Thyroid gland (tissue), 4 donors: ENCODE measurements at places on chromosomes 1 and 21. TPM values are rescaled to one million over a fixed set of nuclear protein-coding genes. Genes with fewer than 3 reads are reported as not detected.

Gene GCSAML
- total RNA-seq, result not detected

Gene SLC45A3
- total RNA-seq, result 1.4 TPM

Gene GBP6
- 0.89 TPM for total RNA-seq

Gene NT5C1A
- total RNA-seq, result not detected

Gene RSPO1
- not detected for total RNA-seq

Gene LYPD8
- total RNA-seq, result not detected

- no peaks in the 10 kb centered on the region for H3K27me3 ChIP-seq
- no peaks in the 10 kb centered on the region for H3K36me3 ChIP-seq
Observed at GRCh38 chr1:22057861-22058260, 5.4 kb downstream of the CDC42 start.

DNA sequence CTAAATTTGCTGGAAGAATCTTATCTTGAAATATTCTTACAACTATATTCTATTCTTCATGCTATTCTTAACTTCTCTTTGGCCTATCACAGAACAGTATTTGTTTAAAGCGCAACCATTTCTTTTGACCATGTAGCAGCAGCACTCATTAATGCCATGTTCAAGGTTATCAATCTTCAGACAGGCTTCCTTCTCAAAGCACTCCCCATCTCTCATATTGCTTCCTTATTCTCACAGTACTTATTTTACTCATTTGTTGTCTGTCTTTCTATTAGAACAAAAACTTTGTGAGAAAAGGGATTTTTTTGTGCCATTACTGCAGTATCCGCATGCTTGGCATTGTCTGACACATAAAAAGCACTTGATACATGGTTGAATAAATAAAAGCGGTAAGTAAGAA is 89.7 kb downstream of the ATP1B1 start:
- no peak overlapping the region for H3K4me3 ChIP-seq
- DNase-seq, result no peak
- no peaks in the 10 kb centered on the region for H3K27me3 ChIP-seq
- no peaks in the 10 kb centered on the region for H3K36me3 ChIP-seq
- H3K4me1 ChIP-seq, result no peaks in the 10 kb centered on the region

GRCh38 chr1:151156515-151156819 is at the start of gene TNFAIP8L2:
TSS of gene TNFAIP8L2 (plus strand) at chr1:151156649. CDS start at chr1:151158698, 2,049 bp downstream.
- no peaks in the 10 kb centered on the region for H3K4me1 ChIP-seq
- H3K27me3 ChIP-seq, result no peaks in the 10 kb centered on the region
- no peak within 1 kb of the TSS for H3K27ac ChIP-seq
- H3K36me3 ChIP-seq, result peaks cover 23% of the 10 kb centered on the region
- DNase-seq, result no peak
- H3K4me3 ChIP-seq, result no peak within 1 kb of the TSS

DNA sequence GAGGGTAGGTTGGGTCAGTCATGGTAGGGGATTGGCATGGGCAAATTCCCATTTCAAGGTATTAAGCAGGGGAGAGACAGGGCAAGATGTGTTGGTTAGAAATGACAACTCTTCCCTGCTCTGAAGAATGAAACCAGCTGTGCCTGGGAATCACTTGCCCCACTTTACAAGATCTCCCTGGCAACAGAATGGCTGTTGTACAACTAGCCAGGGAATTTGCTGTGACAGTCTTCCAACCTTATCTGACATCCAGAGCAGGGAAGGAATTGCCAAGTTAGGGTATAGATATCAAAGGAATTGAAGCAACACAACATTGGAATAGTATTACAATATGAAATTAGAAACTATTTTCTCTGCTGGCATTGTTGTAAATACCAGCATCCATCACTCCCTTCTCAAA is 154.7 kb downstream of the CACNA1E start:
- H3K4me3 ChIP-seq, result no peak overlapping the region
- no peaks in the 10 kb centered on the region for H3K4me1 ChIP-seq
- no peaks in the 10 kb centered on the region for H3K36me3 ChIP-seq
- no peak for DNase-seq

DNA sequence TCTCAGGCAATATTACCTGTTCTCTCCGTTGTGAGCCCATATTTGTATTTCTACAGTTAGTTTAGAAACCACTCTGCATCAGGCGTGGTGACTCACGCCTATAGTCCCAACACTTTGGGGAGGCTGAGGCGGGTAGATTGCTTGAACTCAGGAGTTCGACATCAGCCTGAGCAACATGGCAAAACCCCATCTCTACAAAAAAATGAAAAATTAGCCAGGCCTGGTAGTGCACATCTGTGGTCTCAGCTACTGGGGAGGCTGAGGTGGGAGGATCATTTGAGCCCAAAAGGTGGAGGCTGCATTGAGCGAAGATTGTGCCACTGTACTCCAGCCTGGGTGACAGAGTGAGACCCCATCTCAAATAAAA is 19.7 kb upstream of the ID3 start:
- H3K27me3 ChIP-seq, result no peaks in the 10 kb centered on the region
- H3K27ac ChIP-seq, result peak overlapping the region; percentile 75
- peaks cover 26% of the 10 kb centered on the region for H3K4me1 ChIP-seq
- no peak overlapping the region for H3K4me3 ChIP-seq
- DNase-seq, result no peak

DNA sequence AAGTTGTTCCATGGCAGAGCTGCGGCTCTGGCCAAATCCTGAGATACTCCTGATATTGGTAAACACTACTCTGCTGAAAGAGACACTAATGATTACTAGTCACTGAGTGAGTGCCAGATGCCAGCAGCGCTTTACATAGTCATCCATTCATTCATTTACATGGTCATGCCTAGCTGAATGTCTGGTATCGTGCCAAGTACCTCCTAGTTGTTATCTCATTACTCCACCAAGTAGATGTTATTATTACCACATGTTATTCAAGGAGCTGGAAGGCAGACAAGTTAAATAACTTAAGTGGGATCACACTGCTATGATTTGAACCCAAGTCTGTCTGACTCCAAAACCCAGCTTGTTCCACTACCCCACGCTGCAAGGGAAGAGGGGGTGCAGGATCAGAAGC is 4.7 kb downstream of the OLFML2B start:
- H3K4me3 ChIP-seq, result no peak overlapping the region
- no peak for DNase-seq
- H3K36me3 ChIP-seq, result no peaks in the 10 kb centered on the region
- H3K27ac ChIP-seq, result no peak overlapping the region

- DNase-seq, result peak; percentile 91
- peaks cover 31% of the 10 kb centered on the region for H3K4me1 ChIP-seq
- no peak overlapping the region for H3K4me3 ChIP-seq
- H3K27me3 ChIP-seq, result no peaks in the 10 kb centered on the region
Observed at GRCh38 chr1:155061381-155062150, 2.0 kb upstream of the EFNA4 start.

GRCh38 chr1:220791956-220792355 is 5.2 kb downstream of the MTARC1 start:
- DNase-seq, result no peak
- H3K4me1 ChIP-seq, result peaks cover 50% of the 10 kb centered on the region
- peak overlapping the region; percentile 92 for H3K27ac ChIP-seq
- H3K4me3 ChIP-seq, result no peak overlapping the region
- H3K36me3 ChIP-seq, result no peaks in the 10 kb centered on the region
- H3K27me3 ChIP-seq, result no peaks in the 10 kb centered on the region

- no peaks in the 10 kb centered on the region for H3K27me3 ChIP-seq
- no peaks in the 10 kb centered on the region for H3K36me3 ChIP-seq
- H3K4me1 ChIP-seq, result no peaks in the 10 kb centered on the region
- H3K4me3 ChIP-seq, result no peak overlapping the region
- no peak for DNase-seq
Observed at GRCh38 chr21:29434081-29434480, 135.4 kb downstream of the BACH1 start.

DNA sequence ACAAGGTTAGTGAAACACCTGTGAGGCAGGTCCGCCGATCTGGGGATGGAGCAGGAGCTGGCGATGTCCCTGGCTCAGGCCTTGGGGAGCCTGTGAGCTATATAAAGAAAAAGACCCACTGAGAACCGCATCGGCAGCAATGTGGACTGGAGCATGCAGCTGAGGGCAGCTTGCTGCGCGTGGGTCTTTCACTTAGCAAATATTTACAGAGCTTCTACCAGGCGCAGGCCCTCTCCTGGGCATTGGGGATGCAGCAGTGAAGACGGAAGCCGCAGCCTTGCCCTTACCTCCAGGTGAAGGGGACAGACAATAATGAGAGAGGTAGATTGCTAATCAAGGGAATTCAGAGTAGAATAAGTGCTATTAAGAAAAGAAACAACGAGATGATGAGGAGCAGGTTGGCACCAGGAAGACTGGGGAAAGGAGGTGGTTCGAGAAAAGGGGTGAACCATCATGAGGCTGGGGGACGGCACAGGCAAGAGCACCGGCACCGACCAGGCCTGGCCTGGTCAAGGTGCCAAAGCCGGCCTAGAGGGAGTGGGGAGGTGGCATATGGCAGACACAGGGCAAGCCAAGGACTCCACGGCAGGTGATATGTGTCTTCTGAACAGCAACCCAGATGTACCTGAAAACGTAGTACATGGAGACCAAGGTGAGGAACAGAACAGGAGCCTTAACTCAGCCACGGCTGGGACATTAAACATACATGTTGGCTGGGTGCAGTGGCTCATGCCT is 60.7 kb upstream of the PAX7 start:
- DNase-seq, result no peak
- H3K27ac ChIP-seq, result no peak overlapping the region
- H3K4me3 ChIP-seq, result no peak overlapping the region
- H3K4me1 ChIP-seq, result no peaks in the 10 kb centered on the region
- no peaks in the 10 kb centered on the region for H3K36me3 ChIP-seq
- no peaks in the 10 kb centered on the region for H3K27me3 ChIP-seq

DNA sequence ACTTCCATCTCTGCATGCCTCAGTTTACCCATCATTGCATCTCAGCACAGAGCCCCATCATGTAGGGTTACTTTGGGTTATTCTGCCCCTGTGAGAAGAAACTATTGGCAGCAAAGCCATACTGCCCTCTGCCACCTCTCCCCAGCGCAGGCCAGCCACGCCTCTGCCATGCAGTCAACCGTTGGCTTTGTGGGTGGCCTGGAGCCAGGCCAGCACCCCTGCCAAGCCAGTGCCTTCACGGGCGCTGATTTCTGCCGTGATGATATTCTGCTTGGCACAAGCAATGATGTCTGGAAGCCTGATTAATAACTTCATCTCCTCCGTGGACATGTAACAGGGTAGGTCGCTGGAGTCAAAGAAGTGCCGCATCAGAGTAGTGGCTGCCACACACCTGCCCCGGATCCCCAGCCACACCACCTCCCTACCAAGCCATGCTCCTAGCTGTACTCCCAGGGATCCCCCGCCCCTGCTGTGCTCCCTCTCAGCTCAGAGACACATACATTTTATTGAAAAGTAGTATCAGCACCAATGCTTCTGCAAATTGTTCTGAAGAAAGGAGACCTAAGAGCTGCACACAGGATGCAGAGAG is 15.0 kb upstream of the CEP85 start:
- H3K4me3 ChIP-seq, result no peak overlapping the region
- peaks cover 24% of the 10 kb centered on the region for H3K4me1 ChIP-seq
- DNase-seq, result peak; percentile 97
- no peaks in the 10 kb centered on the region for H3K27me3 ChIP-seq

DNA sequence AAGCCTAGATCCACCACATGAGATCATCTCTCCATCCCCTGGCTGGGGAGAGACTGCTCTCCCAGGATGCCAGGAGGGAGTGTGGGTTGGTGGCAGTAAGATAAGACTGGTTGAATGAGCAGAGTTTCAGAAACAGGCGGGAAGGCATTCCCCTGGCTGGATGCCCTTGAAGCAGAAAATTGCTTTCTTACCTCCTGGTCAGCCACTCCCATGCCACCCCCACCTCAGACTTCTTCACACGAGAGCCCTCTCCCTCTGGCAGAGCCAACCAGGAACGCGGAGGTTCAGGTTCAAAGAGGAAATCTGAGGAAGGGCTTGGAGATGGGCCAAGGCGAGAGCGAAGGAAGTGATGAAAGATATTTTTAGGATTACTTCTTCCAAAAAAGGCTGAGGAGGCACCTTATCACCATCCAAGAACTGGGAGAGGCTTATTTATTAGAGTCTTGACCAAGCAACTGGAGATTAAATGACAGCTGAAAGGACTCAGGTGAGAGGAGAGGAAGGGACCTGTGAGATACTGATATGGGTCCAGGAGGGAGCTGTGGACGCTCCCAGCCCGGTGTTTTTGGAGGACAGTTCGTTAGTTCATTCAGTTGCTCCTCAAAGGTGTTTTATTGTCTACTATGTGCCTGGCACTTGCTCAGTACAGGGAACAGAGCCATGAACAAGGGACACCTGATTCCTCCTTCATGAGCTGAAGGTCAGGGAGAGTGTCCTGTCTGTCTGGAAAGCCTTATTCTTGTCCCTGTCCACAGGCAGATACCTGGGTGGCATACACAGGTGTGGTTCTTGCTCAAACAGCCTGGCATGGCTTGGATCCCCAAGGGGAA is 18.9 kb upstream of the SLC26A9 start:
- peak; percentile 93 for DNase-seq
- H3K36me3 ChIP-seq, result no peaks in the 10 kb centered on the region
- H3K27me3 ChIP-seq, result no peaks in the 10 kb centered on the region
- no peak overlapping the region for H3K4me3 ChIP-seq
- H3K27ac ChIP-seq, result peak overlapping the region; percentile 44

DNA sequence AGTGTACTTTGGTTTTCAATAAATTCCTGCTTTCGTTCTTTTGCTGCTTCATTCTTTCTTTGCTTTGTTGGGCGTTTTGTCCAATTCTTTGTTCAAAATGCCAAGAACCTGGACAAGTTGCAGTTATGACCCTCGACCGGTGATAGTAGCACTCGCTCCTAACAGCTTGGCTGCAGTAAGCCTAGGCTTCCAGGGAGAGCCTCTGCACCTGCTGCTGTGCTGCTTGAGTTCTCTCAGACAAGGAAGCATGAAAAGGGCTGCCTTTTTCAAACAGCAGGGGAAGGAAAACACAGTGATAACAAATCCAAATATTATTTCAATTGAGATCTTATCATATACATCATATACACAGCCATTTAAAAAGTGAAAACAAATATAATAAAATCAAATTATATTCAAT is 12.8 kb upstream of the RIPK4 start:
- H3K4me1 ChIP-seq, result peaks cover 26% of the 10 kb centered on the region
- H3K4me3 ChIP-seq, result no peak overlapping the region
- no peaks in the 10 kb centered on the region for H3K27me3 ChIP-seq
- no peak overlapping the region for H3K27ac ChIP-seq

DNA sequence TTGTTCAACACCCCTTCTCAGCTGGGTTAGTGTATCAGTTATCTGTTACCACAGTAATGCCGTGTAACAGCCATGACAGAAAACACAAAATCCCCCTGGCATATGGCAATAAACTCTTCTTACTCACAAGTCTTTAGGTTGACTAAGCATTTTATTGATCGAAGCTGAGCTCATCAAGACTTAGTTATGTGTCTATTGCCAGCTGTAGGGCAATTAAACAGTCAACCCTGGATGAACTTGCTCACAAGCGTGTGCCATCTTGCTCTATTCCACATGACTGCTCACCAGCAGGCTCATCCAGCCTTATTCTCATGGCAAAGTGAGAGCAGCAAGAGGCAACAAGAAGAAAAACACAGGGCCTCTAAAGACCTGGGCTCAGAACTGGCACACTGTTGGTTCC is 333.8 kb upstream of the PTBP2 start:
- no peaks in the 10 kb centered on the region for H3K4me1 ChIP-seq
- H3K4me3 ChIP-seq, result no peak overlapping the region
- H3K27me3 ChIP-seq, result no peaks in the 10 kb centered on the region
- H3K27ac ChIP-seq, result no peak overlapping the region
- no peaks in the 10 kb centered on the region for H3K36me3 ChIP-seq
- no peak for DNase-seq

GRCh38 chr1:46960250-46960649 is 19.0 kb upstream of the CYP4A11 start:
- no peak overlapping the region for H3K27ac ChIP-seq
- no peak for DNase-seq
- no peaks in the 10 kb centered on the region for H3K36me3 ChIP-seq
- no peaks in the 10 kb centered on the region for H3K27me3 ChIP-seq
- H3K4me1 ChIP-seq, result no peaks in the 10 kb centered on the region
